ENCODE measurements at places on chromosomes 13 and 19.
A peak's percentile ranks its signal among the peaks of the same experiment; 100 is the strongest.

DNA sequence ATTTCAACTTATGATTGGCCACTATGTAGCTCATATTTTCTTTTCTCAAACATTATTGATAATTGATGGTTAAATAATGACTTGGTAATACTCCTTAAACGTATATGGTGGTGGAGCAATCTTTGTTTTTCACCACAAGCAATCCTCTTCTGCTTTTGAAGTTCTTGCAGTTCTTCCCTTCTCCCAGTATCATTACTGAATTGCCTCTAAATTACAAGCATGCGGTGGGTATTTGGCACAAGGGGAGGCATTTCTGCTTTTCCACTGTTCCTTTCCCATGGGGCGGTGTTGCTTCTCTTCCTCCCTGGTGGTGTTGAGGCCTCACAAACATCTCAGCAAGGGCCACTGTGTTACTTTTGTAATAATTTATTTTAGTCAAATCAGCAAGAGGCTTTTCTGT, 234.4 kb upstream of the RXFP2 start:
- no peak for DNase-seq

- no peak for DNase-seq
Measured at GRCh38 chr19:4602173-4602788, 37.0 kb upstream of the TNFAIP8L1 start.

DNA sequence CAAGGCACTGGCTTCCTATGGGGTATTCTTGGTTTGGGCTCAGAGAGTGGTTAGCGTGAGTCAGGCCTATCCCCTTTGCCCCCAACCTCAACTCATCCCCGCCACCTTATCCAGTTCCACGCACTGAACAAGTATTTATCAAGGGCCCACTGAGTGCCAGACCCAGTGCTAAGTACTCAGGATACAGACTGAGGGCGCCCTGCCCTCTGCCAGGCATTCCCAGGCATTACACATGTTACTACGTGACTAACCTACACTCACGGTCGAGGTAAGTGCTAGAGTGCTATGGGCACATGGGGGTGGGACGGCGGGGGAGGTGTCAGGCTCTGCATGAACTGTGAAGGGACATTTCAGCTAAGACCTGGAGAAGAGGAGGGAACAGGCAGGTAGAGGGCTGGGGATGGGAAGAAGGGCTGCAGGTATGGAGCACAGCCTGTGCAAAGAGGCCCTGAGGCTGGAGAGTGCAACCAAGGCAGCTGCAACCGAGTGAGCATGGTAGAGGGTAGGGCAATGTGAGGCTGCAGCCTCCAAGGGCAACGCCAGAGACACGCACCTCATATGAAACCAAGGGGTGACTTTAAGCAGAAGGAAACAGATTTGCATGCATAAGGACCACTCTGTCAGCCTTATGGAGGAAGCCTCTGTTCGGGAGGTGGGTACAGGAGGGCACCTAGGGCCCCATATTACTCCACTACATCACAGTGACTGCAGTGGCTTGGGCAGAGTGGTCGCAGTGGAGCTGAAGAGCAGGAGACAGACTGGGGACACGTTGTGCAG, 22.5 kb downstream of the DHRS12 start:
- no peak for DNase-seq

DNA sequence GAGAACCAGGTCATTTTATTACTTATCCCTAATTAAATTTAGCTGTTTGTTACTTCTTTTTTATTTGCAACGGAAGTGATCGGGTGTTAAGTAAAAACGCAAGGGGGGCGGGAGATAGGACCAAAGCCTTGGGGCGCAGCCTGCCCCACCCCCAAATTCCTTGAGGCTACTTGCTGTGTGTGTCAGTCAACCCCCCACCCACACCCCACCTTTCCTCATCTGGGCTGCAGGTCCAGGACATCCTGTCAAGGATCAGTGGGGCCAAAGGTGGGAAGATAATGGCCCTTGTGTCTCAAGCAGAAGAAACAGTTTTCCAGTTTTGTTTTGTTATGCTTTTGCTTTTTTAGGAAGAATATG, 1.2 kb upstream of the FOXO1 start:
- no peak for DNase-seq

- DNase-seq, result no peak
Measured at GRCh38 chr13:100234524-100235136, 145.7 kb downstream of the PCCA start.

DNA sequence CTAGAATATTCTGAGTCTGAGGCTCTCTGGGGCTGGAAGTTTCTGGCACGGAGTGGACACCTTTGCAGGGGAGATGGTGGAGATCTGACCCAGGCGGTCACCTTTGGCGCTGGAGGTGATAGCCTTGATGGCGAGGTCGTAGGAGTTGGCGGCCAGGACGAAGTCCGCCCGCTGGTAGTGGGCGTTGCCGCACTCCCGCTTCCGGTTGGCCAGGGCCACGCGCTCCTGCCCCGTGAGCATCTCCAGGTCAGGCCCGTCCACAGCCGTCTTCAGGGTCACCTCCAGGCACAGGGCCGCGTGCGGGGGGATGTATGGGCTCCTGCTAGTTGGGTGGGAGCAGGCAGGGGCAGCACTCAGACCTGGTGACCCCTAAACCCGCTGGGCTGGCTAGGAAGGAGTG, 5.3 kb downstream of the FKBP8 start:
- no peak for DNase-seq

GRCh38 chr13:103078158-103078557, 11.9 kb upstream of the SLC10A2 start:
- no peak for DNase-seq

DNA sequence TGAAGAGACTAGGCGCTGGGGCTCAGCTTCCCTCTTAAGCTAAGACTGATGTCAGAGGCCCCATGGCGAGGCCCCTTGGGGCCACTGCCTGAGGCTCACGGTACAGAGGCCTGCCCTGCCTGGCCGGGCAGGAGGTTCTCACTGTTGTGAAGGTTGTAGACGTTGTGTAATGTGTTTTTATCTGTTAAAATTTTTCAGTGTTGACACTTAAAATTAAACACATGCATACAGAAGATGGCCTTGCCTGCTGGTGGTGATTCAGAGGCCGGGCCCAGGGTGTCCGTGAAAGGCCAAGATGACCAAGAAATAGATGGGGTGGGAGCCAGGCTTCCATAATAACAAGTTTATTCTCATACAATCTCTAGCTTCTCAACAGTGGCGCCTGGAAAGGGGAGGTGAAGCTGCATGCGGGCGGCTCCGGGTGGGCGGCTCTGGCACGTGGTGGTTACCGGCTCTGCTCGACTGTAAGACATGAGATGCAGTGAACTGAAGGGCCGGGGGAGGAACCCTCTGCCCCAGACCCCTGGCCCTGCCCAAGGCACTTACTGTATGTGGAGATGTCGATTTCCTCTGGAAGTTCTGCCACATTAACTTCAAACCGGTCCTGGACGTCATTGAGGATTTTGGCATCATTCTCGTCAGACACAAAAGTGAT, 10.5 kb downstream of the DDX39A start:
- DNase-seq, result no peak

GRCh38 chr13:110290826-110291225, 16.1 kb downstream of the COL4A1 start:
- DNase-seq, result no peak

GRCh38 chr13:31334994-31335557, 135.3 kb downstream of the B3GLCT start:
- no peak for DNase-seq

GRCh38 chr19:29404951-29405727, 120.7 kb upstream of the VSTM2B start:
- DNase-seq, result no peak

DNA sequence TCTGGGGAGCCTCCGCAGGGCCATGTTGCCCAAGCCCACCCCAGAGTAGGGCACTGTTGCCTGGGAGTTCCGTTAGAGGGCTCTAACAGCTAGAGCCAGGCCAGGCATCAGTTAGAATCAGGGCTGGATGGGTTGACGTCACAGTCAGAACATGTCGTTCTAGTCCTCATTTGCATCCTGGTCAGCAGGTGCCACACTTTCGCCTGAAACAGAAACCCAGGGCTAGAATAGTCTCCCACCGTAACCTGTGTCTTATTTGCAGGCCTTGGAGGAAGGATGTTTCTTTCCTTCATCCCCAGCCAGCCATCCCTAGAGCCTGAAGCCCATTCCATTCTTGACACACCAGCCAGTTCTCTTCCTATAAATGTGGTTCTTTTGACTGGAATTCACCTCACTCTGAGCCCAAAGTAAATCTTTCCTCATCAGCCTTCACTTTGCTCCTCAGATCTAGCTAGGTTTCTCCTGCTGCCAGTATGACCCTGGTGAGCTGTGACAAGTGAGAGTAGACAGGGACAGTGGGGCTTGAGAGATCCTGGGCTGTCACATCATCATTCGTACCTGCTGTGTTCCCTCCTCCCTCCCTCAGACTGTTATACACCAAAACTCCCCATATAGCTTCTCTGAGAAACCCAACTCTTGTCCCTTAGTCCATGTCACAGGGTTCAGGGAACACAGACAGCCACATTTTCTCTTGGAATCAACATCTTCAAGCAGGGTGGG, 12.2 kb upstream of the CCDC97 start:
- DNase-seq, result peak; percentile 82

- DNase-seq, result no peak
Measured at GRCh38 chr13:52348983-52349780, 56.8 kb downstream of the THSD1 start.

DNA sequence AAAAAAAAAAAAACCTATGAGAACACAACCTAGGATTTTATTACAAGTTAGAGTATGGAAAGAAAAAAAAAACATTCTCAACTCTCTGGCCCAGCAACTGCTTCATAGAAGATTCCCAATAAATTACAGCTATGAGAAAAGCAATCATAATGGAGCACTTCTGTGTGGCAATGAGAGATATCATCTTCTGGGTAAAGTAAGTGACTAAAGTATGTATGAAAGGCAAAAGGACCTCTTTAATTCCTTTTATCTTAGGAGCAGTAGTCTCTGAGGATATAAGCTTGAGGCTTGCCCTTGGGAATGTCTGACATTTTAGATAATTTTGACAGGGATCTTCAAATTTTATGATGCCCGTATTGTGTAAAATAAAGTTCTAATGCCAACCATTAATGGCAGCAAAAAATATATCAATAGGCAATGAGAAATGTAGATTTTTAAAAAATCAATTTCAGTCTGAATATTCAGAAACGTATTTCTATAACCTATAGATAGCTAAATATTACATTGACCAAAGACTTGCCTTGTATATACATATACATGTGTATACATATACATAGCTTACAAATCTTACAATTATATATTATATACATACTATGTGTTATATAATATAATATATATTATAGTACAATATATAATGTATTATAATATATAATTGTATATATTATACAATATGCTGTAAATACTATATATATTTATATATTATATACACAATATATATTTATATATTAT, 823.9 kb upstream of the SLITRK1 start:
- DNase-seq, result no peak

GRCh38 chr19:43478323-43478722, 12.9 kb upstream of the LYPD3 start:
- DNase-seq, result no peak

GRCh38 chr19:38362076-38362945, 12.1 kb upstream of the PSMD8 start:
- DNase-seq, result peak; percentile 91

GRCh38 chr13:113350065-113350937, 13.6 kb downstream of the GRTP1 start:
- peak; percentile 46 for DNase-seq

- no peak for DNase-seq
Measured at GRCh38 chr13:110360598-110360997, 53.5 kb downstream of the COL4A2 start.

- DNase-seq, result no peak
Measured at GRCh38 chr13:20579191-20579590, 12.2 kb downstream of the IFT88 start.

GRCh38 chr19:17246681-17247425, 1.1 kb upstream of the NR2F6 start:
- peak; percentile 83 for DNase-seq

- peak; percentile 24 for DNase-seq
Measured at GRCh38 chr19:58315580-58315979, 10.4 kb downstream of the ERVK3-1 start.

- DNase-seq, result no peak
Measured at GRCh38 chr13:45781553-45782326, 69.8 kb downstream of the SIAH3 start.

DNA sequence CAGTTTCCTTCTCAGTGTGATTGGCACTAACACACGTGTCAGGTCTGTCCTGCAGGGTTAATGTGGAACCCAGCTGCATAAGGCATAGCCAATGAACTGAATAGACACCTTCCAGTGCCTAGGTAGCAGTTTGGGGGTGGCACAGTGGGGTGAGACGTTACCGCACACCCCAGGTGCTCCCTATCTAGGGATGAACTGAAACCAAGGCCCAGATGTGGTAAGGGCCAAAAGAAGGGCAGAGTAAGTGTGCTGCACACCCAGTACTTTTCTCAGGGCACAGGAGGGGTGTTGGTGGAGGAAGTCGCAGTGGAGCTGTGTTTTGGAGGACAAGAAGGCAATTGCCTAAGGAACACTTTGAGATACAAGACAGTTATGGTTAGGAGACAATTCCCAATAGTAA, 317.9 kb upstream of the TSHZ3 start:
- DNase-seq, result no peak

GRCh38 chr19:38263689-38264485, 486 bp upstream of the SPINT2 start:
- DNase-seq, result no peak

DNA sequence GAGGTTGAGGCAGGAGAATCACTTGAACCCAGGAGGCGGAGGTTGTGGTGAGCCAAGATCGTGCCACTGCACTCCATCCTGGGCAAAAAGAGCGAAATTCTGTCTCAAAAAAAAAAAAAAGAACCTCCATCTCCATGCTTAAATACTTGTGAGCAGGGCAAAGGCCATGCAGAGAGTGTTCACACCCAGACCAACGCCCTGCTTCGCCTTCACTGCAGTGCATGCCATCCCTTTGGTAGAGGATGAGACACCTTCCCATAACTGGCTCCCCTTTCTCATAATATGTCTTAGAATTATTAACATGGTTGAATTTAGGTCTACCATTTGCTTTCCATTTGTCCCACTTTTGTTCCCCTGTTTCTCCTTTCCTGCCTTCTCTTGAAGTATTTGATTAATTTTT, 15.4 kb downstream of the BBC3 start:
- DNase-seq, result no peak

- no peak for DNase-seq
Measured at GRCh38 chr19:13984186-13984585, 21.9 kb downstream of the RFX1 start.

All from spleen (tissue), 13 donors.